SW480 (cell line): ENCODE measurements at places on chromosomes 4 and X.
A peak's percentile ranks its signal among the peaks of the same experiment; 100 is the strongest.

DNA sequence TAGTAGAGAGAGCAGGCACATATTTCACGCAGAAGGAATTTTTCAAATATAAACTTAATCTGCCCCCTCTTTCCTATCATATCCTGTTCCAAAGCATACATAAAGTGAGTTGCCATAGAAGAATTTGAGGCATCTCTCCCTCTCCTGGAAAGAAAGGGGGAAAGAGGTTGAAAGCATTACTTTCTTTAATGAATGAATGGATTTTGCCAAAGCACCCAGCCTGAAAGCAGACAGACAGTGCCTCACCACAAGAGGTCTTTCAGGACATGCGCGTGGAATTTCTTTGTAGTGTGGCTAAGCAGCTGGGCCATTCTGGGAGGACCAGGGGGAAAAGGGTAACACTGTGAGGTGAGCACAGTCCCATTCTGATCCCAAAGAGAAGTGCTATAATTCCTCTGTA lies 651.4 kb downstream of the IQCM start:
- DNase-seq, result no peak

DNA sequence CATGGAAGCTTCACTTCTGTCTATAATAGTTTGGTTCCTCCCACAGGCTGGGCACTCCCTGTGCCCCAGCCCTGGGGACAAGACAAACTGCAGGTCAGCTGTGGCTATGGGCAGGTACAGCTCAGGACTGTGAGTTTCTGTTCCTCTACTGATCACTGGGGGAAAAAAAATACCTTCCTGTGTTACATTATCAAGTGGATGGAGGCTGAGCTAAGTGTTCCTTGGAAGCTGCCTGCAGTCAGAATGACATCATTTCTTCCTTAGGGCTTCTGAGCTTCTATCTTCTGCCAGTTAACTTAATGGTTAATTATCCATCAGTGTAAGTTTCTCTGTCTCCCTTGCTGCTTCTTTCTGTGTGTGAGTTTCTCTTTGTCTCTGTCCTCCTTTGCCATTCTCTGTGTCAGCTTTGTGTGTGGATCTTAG lies 4.6 kb downstream of the RAB33A start:
- no peak for DNase-seq

GRCh38 chr4:3871181-3871852 lies 105.1 kb downstream of the ADRA2C start:
- DNase-seq, result peak; percentile 88

DNA sequence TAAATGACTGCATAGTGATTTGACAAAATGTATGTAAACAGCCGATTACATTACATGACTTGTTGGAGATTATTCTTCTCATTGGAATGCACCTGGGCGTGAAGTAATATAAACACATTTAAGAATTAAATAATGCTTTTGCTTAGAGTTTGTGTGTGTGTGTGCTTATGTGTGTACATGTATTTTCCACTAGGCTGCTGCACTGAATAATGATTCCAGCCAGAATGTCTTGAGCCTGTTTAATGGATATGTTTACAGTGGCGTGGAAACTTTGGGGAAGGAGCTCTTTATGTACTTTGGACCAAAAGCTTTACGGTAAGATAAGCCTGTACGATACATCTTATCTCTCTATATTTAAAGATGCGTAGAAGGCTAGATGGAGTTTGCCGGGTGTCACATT lies 12.6 kb downstream of the NEIL3 start:
- DNase-seq, result no peak

DNA sequence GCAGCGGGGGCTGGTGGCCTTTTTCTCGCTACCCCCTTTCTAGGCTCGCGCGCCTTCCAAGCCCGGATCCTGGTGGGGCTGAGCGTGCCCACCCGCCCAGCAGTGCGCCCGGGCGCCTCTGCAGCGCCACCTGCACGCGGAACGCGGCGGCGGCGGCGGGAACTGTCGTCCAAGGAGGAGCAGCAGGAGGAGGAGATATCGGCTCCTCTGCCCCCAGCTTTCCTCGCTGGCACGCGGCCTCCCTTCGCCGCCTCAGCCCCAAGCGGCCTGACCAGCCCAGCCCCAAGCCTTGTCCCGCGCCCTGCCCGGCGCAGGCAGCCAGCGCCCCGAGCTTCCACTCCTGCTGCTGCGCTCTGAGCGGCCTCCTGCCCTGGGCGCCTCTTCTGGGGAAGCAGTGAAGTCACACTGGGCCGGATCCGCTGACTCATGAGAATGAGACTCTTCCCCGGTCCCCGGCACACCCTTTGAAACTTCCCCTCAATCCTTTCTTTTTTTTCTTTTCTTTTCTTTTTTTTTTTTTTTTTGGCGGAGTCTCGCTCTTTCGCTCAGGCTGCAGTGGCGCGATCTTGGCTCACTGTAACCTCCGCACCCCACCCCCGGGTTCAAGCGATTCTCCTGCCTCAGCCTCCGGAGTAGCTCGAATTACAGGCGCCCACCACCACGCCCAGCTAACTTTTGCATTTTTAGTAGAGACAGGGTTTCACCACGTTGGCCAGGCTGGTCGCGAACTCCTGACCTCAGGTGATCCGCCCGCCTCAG lies 10.6 kb upstream of the ELF4 start:
- DNase-seq, result peak; percentile 69

DNA sequence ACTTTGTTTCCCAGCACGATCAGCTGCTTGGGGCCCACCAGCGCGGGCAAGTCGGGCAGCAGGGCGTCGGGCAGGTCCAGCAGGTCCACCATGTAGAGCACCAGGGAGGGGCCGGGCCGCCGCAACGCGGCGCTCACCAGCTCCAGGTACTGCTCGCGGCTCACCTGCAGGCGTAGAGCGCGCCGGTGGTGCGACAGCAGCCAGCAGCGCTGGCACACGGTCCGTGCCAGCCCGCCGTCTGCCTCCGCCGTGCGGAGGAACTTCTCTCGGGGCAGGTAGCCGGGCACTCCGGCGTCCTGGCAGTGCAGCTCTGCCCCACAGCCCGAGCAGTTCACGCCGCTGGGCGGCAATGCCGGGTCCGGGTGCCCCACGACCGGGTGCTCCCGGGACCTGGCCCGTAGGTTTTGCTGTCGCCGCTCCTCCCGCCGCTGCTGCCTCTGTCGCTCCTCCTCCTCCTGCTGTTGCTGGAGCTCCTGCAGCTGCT lies 527 bp downstream of the NOA1 start:
- DNase-seq, result peak; percentile 59

DNA sequence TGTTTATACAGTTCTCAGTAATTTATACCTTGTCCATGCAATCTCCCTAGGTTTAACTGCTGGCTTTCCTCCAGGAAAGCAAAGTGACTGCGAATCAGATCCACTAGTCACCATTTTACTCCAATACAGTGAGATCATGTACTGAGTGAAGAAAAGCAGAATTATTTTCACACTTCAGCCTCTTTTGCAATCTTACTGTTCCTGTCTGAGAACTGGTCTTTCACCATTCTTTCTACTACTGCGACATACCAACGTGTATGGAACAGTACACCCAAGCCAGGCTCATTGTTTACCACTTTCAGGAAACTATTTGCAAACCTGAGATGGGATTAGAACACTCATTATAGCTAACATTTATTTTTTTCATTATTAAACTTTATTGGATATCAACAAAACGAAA lies 8.0 kb upstream of the MSL3 start:
- DNase-seq, result no peak

DNA sequence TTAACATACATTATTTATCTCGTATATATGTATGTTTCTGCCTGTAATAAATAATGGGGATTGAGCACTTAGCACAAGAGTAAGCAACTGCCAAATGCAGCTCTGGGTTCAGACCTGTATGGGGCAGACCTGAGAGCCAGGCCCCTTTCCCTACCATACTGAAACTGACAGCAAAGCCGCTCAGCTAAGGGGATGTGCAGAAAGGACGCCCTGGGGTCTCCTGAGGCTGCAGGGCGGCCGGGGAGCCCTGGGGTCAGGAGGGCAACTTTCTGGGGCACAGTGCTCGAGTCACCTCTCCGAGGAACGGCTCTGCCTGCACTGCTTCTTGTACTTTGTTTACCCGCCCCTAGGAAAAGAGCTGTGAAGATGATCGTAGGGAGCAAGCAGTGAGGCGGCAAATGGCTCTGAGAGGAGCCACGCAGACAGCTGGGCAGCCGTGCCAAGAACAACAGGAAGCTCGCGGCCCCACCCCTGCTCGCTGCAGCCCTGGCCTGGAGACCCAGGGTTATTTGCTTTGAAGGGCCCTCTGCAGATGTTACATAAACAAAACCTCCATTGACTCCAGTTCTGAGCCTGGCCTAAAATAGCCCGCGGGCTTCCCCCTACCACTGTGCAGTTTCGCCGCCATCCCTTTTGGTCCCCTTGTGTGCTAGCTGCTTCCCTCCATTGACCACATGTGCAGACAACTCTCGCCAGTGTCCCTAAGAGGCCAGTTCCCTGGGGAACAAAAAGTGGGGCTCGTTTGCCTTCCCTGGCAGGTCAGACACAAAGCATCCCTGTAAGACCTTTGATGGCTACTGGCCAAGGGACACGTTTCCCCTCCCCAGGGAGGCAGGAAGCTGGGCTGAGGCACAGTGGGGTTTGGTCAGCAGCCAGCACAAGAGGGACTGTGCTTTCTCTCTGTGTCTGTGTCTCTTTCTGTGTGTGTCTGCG lies 111.3 kb upstream of the LNX1 start:
- DNase-seq, result peak; percentile 63

- DNase-seq, result no peak
These were observed 142.8 kb upstream of the EOLA2 start for GRCh38 chrX:150081076-150081475.

DNA sequence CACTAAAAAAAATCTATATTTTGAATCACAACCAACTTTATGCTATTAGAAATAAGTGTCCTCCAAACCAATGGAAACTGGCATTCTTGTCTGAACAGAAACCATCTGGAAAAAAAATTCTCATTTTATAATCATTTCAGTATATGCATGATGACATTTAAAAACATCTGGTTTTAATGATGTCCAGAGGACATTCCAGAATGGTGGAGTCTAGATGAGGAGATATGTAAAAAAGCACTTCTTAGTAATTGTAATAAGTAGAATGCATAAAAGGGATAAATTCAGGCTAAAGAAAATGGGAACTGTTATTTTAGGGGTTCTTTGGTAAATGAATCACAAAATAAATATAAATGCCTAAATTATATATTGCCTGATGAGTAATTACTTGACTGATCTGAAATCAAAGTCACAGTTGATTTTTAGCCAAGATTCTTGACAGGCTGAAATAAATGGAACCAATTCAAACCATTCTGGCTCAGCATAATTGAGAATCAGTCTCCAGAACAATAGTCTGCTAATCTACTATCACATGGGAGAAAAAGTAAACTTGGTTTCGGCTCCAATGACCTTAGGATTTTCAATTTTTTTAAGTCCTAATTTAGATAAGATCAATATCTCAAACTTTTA lies 636.6 kb downstream of the FAT4 start:
- DNase-seq, result no peak

DNA sequence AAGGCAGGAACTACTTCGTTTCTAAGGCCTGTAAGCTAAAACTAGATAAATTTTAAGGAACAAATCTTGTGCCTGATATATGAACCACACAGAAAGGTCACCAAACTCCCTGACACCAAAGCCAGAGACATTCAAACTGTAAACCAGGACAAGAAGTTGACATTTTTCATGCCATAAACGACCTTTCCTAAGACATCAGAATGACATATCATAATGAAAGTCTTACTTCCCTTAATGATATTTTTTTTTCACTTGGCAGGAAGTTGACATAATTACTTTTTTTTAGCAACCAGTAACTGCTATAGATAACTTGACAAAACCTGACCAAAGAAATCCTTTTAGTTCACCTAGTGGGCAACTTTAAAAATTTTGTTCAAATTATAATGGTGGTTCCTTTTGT lies 231.5 kb upstream of the AGTR2 start:
- no peak for DNase-seq
